ENCODE measurements at places on chromosomes 6 and 20.

DNA sequence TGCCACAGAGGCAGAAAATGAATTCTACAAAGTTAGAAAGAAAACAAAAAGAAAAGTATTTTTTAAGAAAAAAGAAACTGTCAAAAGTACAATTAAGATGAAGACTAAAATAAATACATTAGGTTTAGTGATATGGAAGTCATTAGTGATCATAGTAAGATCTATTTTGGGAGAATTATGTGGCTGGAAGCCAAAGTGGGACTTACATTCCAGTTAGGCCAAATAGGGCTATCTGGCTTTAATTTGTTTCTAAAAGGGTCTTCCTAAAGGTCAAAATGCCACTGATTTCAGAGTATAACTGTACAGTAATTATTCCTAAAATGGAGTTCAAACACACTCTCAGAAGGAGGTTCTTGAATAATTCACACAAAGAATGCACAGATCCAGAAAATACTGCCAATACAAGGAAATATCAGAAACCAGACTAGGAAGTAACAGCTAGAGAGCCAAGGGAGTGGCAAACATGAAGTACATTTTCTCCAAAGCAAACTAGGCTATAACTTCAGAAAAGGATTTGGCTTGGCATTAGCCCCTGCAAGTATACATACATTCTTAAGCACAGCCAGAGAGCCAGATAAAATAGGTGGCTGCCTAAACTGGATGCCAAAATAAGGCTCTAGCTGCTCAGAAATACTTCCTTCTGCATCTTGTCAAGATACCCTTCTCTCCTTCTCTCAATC, 45.3 kb downstream of the PDSS2 start:
- no peak for DNase-seq

DNA sequence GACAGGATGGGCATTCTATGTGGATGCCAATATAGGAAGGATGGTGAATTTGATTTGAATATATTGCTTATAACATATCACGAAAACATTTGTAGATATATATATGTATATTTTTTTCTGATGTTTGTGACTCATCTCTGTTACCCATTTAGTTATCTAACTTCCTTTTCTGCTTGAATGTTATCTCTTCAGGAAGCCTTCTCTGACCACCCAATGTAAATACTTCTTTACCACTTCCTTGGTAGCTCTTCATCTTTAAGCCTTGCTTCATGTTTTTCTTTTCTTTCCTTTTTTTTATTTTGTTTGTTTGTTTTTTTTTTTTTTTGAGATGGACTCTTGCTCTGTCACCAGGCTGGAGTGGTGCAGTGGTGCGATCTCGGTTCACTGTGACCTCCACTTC, 260.5 kb upstream of the EPHA7 start:
- no peak for DNase-seq

- DNase-seq, result no peak
Measured at GRCh38 chr6:105593805-105594671, 191.2 kb upstream of the PREP start.

- no peak for DNase-seq
Measured at GRCh38 chr20:40654876-40655275, 34.2 kb downstream of the MAFB start.

DNA sequence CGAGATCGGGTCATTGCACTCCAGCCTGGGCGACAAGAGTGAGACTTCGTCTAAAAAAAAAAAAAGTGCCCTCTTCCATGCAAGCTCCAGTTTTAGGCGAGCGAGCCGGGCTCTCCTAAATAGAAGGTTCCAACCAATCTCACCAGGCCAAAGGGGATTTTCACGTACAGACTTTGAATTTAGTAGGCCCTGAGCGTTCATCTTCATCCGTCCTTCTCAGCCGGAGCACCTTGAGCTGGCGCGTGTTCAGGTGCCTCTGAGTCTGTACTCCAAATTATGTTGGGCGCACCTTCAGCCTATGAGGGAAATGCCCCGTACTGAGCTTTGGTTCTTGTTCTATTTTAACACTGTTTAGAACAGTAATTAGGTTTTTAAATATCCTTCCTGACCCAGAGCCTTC, 817 bp upstream of the TAP2 start:
- DNase-seq, result no peak

- no peak for DNase-seq
Measured at GRCh38 chr6:1215884-1216487, 95.9 kb upstream of the FOXQ1 start.

DNA sequence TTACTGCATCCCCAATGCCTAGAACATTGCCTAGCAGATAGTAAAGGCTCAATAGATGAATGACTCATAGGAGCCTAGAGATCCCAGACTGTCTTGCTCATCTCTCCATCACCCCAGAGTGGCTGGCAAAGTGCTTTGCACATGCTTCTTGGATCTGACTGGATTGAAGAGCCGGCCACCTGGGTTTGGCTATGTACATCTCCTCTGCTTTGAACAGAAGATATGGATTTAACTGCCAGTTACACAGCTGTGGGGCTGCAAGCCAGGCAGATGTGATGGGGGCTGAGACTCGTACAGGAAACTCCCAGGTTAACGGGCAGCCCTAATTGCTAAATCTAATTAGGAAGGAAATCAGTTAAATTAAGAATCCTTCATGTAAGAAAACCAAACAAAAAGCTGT, 28.6 kb downstream of the MYLIP start:
- no peak for DNase-seq

- DNase-seq, result no peak
Measured at GRCh38 chr6:91392951-91393350, 806.1 kb upstream of the MAP3K7 start.

DNA sequence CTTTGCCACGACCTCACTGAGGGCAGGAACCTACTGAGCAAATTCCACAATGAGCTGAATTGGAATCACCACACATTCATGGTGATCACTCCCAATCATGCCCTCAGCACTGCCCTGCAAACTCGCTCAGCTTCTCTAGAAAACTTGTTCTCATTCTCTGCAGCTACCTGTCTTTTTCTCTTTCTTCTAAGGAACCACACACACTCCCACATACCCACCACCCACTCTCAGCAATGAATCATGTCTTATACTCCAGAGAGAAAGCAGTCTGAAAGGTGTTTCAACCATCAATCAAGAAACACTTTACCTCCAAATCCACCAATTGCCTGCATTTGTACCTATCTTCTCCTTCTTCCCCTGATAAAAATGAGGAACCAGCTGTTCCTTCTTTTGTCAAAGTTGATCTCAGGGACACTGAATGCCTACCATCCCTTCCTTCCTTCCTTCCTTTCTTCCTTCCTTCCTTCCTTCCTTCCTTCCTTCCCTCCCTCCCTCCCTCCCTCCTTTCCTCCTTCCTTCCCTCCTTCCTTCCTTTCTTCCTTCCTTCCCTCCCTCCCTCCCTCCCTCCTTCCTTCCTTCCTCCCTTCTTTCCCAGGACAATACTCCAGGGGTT, 84.6 kb upstream of the SGK1 start:
- DNase-seq, result no peak

DNA sequence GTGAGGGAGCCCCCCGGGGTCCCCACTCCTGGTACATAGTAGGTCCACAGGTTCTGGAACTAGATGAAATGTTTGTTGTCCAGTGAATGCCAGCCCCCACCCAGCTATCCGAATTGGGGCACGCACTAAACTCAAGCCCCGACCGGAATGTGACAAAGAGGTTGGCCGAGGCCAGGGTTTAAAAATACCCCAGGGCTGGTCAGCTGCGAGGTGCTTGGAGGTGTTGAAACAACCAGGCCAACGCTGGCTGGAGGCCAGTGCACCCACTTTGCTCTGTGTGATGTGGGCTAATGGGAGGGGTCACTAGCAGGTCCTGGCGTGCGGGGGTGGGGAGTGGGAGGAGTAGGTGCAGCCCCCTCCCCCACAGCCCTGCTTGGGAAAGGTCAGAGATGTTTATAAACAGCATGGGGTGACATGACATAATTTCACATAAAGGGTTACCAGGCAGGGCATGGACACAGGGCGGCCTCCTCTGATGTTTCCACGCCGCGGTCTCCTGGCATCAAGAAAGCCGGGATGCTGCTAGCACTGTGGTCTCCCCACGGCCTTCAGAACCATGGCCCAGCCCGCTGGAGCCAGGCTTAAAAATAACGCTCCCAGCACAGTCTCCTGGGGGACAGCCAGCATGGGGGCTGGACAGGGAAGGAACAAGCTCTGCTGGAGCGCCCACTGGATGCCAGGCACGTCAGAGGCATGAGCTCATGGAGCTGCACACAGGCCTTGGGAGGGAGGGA, 111.2 kb upstream of the PTPN1 start:
- DNase-seq, result no peak

- DNase-seq, result no peak
Measured at GRCh38 chr6:127022302-127022701, 96.2 kb upstream of the RSPO3 start.

DNA sequence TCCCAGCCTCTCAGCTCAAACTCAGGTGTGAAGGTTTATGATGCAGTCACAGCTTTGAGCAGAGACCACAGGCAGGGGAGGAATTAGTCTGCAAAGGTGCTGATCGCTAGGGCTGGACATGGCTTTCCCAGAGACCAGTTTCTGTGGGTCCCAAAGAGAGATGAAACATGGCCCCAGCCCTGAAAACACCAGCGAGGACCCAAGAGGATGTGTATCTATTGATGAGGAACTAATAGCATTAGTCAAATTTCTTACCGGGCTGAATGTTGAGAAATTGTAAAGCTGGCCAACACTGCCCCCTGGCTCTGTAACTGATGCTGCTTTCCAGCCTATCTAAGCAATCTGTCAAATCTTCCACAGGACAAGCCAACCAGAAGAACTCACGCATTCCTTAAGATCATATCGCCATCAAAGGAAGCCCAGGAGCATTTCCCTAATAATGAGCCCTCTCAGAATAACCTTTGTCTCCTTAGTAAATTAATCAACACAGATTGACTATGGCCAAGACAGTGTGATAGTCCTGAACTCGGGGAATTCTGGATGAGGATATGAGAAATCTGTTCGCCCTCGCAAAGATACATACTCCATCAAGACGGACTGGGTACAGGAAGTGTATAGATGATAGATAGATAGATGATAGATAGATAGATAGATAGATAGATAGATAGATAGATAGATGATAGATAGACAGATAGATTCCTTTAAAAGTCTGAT, 7.8 kb upstream of the ACSS1 start:
- DNase-seq, result peak; percentile 76
